Right cardiac atrium (tissue), 5 donors: ENCODE measurements at places on chromosomes 11 and 22. TPM values are rescaled to one million over a fixed set of nuclear protein-coding genes. Genes with fewer than 3 reads are reported as not detected.

GRCh38 chr11:120032766-120033390 lies 105.0 kb downstream of the TRIM29 start:
- DNase-seq, result peak; percentile 82

The OR56A3 gene
- not detected for total RNA-seq

DNA sequence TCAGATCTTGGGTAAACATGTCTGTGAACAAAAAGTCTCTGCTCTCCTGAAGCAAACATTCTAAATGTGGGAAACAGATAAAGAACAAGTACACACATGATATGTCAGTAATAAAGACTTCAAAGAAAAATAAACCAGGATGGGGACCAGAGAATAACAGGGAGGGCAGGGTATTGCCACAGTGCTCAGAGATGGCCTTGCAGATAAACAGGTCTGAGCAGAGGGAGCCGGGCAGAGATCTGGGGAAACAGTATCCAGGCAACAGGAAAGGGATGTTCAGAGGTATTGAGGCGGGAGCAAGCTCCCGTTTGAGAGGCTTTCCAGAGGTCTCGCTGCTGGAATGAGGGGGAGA lies 2.9 kb downstream of the CCDC86 start:
- no peak for DNase-seq

GRCh38 chr11:17412488-17413180 lies 24.2 kb upstream of the KCNJ11 start:
- no peak for DNase-seq

DNA sequence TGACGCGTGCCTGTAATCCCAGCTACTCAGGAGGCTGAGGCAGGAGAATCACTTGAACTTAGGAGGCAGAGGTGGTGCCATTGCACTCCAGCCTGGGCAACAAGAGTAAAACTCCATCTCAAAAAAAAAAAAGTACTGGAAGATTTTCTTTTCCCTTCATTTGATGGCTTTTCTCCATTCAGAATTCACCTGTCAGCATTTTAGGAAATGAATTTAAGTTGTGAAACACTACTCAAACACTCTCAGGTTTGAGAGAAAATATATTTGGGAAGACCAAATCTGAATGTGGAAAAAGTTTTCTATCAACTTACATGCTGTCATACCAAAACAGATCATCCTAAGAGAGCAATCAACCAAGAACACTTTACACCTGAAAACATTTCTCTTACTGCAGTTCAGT lies 2.7 kb downstream of the EIF4ENIF1 start:
- no peak for DNase-seq

The MS4A8 gene
- total RNA-seq, result not detected

DNA sequence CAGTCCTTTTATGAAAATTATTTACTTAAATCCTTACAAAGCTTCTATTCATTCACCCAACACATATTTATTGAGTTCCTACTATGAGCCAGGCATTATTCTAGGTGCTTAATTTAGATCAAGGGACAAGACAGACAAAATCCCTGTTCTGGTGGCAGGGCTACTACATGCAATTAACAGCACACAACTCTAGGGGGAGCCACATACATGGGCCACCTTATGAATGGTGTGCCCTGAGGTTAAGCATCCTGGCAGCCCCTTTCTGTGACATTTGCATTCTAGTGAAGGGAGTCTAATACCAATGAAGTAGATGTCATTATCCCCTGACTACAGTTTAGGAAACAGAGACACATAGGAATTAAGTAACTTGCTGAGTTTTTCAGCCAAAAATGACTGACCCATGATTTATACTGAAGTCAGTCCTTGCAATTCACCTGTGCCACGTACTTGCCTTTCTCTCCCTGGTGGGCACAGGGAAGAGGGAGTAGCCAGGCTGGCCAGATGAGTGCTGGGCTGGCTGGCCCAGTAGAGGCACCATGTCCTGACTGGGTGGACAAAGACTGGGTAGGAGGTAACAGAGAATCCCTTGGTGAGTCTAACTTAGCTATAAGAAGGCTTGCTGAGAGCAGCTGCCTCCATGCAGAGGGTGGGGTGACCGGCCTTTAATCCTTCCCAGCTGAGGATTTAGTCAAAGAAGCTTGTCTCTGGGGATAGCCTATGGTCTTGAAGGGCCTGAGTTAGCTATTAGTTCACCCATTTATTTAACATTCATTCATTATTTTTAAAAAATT lies 52.0 kb upstream of the ELF5 start:
- no peak for DNase-seq

DNA sequence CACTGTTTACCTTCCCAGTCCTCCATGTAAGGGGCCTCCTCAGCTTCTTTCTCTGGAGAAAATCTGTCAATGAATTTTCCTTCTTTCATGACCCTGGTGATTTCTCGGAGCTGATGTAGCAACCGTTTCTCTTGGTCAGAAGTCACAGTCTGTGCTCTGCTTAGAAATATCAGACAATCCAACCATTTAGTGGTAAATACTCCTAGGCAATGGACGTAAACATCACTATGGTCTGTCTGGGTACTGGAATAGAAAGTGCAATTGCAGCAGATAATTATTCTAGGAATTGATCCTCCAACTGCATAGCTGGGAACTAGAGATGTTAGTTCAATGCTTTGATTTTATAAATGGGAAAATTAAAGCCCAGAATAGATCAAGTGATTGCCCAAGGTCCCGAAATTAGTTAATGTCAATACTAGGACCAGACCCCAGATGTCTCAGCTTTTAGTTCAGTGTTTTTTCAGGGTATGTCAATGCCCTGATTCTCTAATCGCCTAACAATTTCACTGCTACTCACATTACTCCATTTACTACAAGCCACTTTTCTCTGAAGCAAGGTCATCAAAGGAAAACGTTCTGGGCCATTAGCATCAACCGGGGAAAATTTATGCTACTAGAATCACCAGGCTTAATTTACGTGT lies 42.1 kb downstream of the RIC3 start:
- no peak for DNase-seq

DNA sequence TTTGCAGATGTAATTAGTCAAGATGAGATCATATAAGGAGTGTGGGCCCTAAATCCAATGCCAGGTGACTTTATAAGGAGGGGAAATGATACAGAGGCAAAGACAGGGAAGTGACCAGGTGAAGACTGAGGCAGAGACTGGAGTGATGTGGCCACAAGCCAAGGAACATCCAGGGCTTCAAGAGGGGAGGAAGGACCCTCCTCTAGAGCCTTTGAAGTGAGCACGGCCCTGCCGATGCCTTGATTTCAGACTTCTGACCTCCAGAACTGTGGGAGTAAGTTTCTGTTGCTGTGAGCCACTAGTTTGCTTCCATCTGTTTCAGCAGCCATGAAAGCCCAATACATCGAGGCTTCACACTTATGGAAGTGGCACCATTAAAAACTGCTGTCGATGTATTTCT lies 78.7 kb downstream of the SHANK2 start:
- DNase-seq, result no peak

- peak; percentile 47 for DNase-seq
These were observed 5.0 kb upstream of the LRFN4 start for GRCh38 chr11:66851698-66852465.

The KCNK7 gene
- 0.31 TPM for total RNA-seq

The KCNQ1 gene
- 37.7 TPM for total RNA-seq

The MMP1 gene
- not detected for total RNA-seq

GRCh38 chr11:109752212-109752825 lies 330.3 kb downstream of the C11orf87 start:
- no peak for DNase-seq

DNA sequence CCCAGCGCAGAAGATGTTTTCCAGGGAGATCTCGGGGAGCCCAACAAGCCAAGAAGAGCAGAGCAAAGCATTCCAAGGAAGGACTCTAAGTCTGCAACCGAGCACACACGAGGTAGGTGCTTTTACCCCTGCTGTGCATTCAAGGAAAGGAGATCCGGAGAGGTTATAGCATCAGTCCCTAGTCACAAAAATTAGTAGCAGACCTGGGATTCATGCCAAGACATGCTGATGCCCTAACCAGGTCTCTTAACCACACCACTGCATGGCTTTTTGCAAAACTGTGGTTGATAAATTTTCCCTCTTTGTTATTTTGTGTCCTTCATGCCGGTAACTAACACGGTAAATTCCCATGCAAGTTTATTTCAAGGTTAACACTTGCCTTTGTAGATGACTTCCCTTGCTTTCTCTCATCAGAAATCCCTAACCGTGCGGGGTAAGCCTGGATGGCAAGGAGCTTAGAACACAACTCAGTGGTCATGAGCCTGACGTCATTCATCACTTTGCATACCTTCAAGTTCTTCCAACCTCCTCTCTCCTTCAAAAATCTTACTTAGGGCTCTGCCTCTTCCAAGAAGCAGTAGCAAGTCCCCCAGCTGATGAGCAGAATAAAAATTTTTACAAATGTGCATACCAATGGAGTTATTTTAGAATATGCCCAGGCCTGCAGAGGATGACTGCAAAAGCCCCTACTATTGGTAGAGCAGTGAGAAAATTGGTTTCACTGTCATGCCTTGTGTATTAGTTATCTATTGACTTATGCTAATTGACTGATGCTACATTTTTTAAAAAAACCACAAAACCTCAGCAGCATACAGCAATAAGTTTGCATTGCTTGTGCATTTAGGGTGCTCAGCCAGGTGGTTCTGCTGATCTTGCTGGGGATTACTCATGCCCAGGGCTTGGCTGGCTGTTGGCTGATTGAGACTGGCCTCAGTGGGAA lies 465.1 kb downstream of the MN1 start:
- no peak for DNase-seq

The TPBGL gene
- not detected for total RNA-seq

DNA sequence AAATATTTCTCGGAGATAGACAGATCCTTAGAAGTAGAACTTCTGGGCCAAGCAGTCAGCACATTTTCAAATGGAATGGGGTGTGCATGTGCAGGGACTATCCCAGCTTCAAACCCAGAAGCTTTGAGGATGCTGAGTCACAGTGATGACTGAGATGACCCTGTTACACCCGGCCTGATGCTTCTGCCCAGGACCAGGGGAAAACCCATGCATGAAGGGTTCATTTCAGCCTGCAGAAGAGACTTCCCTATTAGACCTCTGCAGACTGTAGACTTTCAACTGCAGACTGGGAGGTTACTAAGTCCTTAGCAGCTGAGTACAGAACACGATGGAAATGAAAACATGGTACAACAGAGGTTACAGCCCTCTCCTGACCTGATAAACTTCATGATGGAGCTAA lies 3.6 kb upstream of the OR2AT4 start:
- no peak for DNase-seq

- no peak for DNase-seq
These were observed 16.3 kb upstream of the ARFGAP3 start for GRCh38 chr22:42873356-42873755.

- DNase-seq, result no peak
These were observed 160.2 kb downstream of the IGLL1 start for GRCh38 chr22:23419931-23420330.

DNA sequence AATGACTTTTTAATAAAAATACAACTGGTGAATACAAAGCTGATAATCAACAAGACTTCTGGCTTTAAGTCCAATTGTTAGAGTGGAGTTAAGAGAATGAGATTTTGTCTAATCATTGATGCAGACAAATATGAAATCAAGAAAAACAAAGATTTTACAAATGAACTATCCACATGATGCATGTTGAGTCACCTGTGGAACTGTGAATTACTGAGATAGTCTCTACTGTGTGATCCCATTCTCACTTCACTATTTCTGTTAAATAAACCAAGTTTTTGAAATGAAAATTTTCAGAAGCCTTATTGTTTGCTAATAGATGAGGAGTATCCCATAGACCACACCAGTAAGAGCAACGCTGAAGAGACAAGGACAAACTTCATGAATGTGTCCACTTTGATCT lies 8.4 kb upstream of the CTSC start:
- no peak for DNase-seq

DNA sequence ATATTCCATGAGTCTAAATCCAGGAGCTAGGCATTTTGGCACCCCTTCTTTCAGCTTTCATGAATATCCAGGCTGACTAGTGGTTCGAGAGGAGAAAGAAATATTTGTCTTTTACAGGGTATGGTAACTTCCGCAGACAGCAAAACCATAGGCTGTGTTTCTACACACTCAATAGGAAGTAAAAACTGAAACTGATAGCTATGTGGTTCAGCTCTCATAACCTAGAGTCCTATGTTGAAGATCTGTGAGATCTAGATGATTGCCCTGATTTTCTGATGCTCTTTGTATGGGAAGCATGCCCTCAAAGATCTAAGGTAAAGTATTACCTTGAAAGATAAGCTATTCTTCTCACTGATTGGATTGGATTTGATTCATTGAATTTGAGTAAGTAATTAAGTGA lies 118.3 kb downstream of the CD44 start:
- no peak for DNase-seq

The MDK gene
- total RNA-seq, result 18.8 TPM

GRCh38 chr11:124674168-124674517 lies 439 bp downstream of the SPA17 start:
- DNase-seq, result no peak

- DNase-seq, result no peak
These were observed 151.6 kb downstream of the FAT3 start for GRCh38 chr11:92376146-92376599.

GRCh38 chr11:57434640-57435546 lies 8.0 kb upstream of the SLC43A3 start:
- no peak for DNase-seq

DNA sequence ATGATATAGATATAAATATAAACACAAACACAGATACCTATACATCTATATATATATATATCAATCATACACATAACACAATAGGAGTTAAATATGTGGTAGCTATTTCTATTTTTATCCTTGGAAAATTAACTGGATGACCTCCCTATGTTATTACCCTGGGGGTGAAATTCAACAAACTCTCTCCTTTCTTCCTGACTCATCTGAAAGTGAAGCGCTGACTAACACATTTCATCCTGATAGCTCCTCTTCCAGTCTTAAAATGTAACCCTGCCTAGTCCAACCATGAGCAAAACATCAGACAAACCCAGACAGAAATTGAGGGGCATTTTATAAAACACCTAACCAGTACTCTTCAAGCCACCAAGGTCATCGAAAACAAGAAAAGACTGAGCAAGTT lies 220.6 kb upstream of the ISX start:
- DNase-seq, result no peak

DNA sequence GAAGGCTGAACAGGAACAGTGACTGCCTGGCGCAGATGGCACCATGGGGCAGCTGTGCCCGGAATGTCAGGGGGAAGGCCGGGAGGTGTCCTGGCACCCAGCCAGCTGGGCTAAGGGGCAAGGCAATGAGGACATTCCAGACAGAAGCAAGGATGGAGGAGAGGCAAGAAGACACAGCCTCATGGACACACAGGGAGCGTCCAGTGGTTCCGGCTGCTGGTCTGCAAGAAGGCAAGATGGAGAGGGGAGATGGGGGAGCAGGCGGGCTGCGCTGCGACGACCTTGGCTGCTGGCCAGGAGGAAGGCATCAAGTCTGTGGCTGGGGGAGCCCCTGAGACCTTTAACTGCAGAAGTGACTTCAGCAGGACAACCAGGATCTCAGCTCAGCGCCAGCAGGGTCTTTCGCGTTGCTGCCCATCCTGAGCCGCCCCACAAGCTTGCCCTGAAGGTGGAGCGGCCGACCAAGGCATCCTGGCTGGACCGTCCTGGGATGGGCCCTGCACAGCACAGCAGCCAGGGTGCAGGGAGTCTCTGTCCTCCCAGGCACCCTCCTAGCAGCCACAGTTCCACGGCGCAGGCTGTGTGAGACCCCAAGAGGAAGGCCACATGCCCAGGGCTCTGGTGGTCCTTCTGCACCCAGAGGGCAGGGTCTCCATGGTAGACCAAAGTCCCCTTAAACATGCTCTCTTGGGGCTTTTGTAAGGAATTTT lies 531.7 kb downstream of the BRD1 start:
- DNase-seq, result peak; percentile 43

GRCh38 chr11:134762248-134763029 lies 350.4 kb upstream of the B3GAT1 start:
- DNase-seq, result no peak
